Stimulated activated CD8-positive, alpha-beta memory T cell treated with anti-CD3 and anti-CD28 coated beads, Interleukin-2, amount 100 ng/mL, for 1 hour (primary cell): ENCODE measurements at places on chromosomes 12 and 14.

DNA sequence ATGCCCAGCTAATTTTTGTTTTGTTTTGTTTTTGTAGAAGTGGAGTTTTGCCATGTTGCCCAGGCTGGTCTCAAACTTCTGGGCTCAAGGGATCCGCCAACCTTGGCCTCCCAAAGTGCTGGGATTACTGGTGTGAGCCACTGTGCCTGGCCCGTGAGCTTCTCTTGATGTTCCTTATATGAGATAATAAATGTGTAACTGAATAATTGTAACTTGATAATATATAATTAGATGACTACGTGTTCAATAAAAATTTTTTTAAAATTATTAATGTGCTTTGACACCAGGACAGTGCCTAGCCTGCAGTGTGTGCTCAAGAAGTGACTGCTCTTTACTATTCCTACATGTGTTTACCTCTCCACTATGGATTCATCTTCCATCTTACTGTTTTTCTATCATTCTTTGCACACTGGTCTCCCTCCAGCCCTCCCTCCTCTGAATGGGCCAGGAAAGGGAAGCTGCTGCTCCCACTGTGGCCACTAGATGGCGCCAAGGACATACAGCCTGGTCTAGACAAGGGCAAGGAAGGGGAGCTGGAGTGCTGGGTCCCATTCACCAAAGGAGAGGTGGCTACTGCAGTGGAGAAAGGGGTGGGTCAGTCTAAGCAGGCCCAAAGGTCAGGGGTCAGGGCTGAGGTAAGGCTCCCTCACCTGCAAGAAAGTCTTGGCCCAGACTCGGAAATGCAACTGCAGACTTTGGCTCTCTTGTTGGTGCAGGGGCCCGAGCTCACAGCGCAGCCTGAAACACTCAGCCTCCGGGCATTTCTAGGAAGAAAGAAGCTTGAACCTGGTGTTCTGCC is 14.7 kb upstream of the ZNF385A start:
- peak; percentile 71 for DNase-seq

- DNase-seq = no peak
Observed at GRCh38 chr14:31990926-31991572, 86.1 kb upstream of the ARHGAP5 start.

DNA sequence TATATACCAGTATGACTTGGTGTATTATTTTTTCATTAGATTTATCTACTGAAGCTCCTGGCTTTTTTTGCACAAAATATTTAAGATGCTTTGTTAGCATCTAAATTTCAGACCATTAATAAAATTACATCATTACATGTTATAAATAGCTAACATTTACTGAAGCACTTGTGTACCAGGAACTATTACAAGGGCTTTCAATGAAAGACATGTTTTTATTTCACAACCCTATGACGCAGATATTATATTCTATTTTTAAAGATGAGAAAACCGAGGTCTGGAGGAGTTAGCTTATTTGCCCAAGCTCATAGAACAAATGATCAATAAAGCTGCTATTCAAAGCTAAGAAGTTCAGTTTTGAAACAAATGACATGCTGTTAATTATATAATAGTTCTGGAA is 420.4 kb upstream of the DCN start:
- DNase-seq = no peak

DNA sequence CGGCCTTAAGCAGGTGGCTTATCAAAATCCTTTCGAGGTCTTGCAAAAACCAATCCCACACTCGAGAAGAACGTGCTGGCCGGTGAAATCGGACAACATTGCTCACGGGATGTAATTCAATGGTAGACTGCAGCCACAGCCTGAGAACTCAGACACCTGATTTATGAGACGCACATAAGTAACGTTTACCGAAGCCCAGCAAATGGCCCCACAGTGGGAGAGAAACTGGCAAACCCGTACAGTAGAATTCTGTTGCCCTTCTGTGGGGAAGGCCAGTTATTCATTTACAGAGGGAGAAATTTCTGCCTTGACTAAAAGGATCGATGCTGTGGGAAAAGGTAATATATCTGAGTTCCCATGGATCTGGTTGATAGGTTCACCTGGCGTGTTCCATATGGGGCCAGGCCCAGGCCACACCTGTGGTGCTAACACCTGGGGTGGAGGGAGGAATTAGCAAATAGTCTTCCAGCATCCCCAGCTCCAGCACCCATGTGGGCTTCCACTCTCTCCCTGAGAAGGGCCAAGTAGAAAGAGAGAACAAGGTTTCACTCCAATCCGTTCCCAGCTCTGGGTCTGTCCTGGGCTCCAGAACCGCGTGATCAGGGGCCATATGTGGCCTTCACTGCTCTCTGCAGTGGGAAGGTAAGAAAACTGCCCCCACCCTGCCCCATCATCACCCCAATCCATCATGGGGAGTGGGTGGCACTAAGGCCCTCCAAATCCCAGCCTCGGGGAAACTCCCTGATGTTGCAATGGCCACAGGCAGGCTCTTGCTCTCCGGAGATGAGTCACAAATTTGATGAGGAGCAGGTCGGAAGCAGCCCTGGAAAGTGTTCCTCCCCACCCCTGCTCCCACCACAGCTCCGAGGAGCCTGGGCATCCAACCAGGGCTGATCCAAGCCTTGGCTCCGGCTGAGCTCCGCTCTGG is 12.7 kb downstream of the BDKRB1 start:
- no peak for DNase-seq

GRCh38 chr14:51251486-51251885 is 11.4 kb downstream of the TMX1 start:
- DNase-seq = no peak

DNA sequence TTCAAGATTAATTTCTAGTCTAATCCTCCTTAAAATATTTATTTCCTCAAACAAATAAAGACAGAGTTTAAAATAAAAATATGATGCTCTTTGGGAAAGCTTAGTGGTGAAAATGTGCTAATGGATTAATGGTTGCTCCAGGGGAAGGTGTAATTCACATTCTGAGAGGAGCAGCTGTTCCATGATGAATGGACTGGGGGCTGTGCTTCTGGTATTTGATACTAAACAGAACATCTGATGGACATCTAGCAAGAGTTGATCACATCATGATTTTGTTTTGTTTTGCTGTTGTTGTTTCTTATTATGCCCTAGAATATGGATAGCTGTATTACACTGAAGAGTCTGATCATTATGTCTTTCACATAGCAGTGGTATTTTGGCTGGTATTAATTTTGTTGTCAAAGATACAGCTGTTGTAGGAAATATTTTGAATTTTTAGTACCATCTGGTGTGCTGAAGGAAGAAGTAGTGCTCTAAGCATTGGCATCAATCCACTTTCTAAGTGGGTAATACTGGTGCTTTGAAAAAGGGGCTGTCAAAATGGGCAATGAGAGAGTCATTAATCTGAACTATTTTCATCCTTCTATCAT is 296.4 kb downstream of the ADAMTS20 start:
- DNase-seq = no peak

DNA sequence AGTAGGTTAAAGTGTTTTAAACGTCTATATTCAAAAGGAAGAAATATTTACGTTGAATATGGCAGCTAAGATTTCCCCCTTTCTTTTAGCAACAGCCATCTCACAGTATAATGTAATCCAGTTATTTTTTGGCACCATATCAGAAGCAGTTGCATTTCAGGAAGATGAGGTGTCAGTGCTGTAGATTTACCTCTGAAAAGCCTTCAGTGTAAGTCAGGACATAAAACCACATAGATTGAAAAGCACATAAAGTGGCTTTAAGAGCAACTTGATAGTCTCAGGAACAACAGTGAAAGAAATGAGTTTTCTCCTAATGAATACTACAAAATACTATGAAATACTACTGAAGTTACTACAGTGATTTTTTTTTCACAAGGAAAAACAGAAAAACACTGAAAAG is 6.9 kb downstream of the MLH3 start:
- no peak for DNase-seq

DNA sequence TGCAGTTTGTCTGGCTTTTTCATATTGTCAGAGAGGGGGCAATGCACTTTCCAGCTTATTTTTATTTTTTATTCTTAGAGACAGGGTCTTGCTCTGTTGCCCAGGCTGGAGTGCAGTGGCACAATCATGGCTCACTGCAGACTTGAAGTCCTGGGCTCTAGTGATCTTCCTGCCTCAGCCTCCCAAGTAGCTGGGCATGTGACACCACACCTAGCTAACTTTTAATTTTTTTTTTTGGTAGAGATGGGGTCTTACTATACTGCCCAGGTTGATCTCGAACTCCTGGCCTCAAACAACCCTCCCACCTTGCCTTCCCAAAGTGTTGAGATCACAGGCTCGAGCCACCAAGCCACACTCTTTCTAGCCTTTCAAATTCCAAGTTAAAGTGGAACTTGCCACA is 3.9 kb upstream of the A2ML1 start:
- no peak for DNase-seq

DNA sequence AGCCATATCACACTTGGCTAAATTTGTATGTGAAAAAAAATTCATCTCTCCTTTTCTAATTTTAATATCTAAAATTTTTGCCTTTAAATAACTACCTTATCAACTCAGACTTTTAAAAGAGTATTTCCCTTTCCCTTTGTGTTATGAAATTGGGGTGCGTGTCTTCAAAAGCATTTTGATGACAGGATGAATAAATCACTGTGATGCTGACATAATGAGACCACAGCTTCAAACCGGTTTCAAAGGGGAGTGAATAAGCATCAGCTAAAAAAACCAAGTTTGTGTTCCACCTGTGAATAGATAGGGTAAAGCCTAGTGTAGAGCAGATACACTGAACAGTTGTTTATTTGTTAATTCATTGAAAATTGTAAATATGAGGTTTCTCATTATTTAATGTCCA is 85.0 kb downstream of the LGR5 start:
- no peak for DNase-seq

GRCh38 chr14:103105580-103106150 is 11.1 kb downstream of the EXOC3L4 start:
- no peak for DNase-seq

DNA sequence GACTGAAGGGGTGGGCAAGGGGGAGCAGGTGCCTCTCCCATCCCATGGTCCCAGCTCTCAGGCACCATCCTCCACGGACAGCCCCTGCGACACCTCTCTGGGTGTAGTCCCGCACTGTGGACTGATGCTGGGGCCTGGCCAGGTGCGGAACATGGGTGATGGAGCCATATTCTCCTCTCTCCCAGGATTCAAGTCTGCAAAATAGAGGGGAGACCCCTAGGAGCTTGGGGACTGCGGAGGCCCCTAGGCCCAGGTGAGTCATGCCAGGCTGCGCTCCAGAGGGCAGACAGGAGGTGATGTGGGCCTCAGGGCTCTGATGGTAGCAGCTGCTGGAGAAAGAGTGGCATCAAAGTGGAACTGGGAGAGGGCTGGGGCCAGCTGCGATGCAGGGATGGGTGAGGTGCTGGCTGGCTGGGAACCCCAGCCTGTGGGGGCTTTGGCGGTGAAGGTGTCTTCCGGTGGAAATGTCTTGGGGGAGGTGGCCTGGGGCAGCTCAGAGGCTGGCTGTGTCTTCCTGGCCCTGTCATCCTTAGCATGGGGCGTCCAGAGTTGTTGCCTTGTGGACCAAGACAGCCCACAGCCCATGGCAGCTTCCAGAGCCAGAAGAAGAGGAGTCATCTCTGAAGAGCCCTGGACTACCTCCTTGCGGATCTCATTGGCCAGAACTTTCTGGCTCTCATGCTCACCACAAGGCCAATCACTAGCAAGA is 149.1 kb downstream of the KIF26A start:
- DNase-seq = no peak

DNA sequence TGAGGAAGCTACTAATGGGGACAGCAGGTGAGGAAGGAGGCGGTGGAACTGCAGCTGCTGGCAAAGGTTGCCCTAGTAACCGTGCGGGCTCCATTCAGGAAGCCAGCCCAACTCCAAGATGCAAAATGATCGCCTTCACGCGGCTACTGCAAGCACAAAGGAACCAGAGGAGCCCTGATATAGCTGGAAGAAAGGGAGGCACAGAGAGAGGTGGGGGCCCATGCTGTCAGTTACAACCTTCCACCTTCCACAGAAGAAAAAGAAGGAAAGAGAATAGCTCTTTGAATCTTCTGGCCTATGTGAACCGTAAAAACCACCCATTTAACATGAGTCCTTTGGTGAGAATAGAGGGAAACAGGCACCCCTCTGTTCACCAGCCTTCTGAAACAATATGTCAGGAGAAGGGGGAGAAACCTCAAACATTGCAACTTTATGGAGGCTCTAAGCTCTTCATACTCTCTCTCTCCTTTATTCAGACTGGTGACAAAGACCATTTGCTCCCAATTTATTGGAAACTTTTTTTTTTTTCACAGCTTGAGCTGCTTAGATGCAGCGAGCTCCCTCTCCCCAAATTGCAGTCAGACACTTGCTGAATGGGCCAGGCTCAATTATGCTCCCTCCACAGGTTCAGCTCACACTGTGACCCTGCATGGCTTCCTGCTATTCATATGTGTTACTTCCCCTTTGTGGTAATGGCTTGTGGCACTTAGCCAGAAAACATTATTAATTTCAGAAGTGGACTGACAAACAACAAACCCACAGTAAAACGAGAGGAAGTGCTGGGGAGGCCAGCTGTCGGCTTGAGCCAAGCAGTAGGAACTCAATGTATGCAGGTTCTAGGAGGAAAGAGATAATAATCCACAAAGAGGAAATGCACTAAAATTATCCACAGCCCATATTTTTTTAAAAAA is 6.2 kb downstream of the DUSP6 start:
- peak; percentile 7 for DNase-seq

- no peak for DNase-seq
Observed at GRCh38 chr12:46403719-46404070, 31.1 kb upstream of the SLC38A2 start.

GRCh38 chr14:72646861-72647528 is 246.9 kb downstream of the DPF3 start:
- no peak for DNase-seq

GRCh38 chr12:14773685-14774073 is 29.6 kb downstream of the WBP11 start:
- no peak for DNase-seq

DNA sequence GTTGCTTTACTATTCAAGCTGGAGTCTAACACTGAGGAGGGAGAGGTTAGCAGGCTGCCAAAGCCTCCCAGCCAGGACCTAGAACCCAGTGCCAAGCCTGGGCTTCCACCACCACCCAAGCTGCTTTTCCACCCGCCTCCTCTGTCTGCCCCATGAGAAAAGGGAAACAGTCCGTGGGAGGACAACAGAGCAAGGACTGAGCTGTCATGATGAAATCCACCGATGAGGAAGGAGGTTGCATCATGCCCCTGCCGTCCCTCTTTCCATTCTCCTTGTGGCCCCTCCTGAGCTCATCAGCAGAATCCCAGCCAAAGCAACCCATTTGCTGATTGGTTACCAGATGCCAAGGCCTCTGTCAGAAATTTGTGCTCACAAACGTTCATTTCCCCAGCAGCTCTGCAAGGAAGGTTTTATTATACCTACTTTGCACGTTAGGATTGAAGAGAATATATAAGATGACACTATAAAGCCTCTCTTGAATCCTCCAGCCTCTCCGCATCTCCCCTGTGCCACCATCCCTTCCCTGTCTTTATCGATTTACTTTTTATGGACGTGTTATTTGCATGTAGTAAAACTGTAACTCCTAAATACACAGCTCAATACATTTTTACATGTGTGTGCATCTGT is 6.3 kb upstream of the SERPINA1 start:
- no peak for DNase-seq

DNA sequence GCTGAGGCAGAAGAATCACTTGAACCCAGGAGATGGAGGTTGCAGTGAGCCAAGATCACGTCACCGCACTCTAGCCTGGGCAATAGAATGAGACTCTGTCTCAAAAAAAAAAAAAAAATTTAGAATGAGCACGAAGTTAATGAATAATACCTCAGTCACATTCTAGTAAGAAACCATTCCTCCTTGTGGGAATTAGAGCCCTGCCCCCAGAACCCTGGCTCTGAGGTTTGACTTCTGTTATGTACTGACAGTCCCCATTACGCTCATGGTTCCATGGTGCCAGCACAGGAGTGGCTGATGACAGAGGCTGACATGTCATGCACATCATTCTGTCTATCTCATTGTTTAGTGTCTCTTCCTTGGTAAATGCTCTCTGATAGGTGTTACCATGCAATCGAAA is 132.6 kb upstream of the FGD4 start:
- DNase-seq = no peak
